Choroid plexus epithelial cell (primary cell): ENCODE measurements at places on chromosomes 13 and 19.
A peak's percentile ranks its signal among the peaks of the same experiment; 100 is the strongest.

GRCh38 chr13:52931539-52932431, 83.3 kb upstream of the PCDH8 start:
- no peak for DNase-seq

DNA sequence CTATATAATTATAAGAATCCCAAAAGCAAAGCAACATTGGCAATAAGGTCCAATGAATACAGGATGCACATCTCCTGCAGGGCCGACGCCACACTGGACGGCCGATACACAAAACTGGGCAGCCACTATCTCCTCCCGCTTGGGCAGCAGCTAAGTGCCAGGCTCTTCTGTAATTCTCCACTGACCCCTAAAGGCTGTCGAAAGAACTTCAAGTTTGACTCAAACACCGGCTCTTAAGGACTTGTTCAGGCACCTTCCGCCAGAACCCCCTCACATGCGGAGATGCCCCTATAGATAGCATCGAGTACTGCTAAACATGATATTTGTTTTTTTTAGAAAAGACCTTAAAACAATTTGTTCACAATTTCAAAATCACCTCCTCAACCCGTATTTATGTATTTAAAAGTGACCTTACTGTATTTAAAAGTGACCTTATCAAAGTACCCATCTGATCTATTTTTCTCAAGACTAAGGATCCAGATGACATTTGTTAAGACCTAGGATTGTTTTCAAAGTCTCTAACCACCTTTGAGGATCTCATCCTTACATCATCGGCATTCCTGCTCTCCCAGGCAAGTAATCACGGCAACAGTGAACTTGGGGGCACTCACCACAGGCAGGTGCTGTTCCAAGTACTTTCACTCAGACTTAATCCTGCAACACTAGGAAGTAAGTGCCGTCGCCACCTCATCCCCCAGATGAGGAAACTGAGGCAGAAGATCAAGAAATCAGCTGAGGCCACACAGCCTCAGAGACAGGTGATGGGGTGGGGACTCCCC, 77.8 kb downstream of the TUBGCP3 start:
- peak; percentile 83 for DNase-seq

GRCh38 chr13:60756306-60756705, 359.3 kb downstream of the TDRD3 start:
- no peak for DNase-seq

DNA sequence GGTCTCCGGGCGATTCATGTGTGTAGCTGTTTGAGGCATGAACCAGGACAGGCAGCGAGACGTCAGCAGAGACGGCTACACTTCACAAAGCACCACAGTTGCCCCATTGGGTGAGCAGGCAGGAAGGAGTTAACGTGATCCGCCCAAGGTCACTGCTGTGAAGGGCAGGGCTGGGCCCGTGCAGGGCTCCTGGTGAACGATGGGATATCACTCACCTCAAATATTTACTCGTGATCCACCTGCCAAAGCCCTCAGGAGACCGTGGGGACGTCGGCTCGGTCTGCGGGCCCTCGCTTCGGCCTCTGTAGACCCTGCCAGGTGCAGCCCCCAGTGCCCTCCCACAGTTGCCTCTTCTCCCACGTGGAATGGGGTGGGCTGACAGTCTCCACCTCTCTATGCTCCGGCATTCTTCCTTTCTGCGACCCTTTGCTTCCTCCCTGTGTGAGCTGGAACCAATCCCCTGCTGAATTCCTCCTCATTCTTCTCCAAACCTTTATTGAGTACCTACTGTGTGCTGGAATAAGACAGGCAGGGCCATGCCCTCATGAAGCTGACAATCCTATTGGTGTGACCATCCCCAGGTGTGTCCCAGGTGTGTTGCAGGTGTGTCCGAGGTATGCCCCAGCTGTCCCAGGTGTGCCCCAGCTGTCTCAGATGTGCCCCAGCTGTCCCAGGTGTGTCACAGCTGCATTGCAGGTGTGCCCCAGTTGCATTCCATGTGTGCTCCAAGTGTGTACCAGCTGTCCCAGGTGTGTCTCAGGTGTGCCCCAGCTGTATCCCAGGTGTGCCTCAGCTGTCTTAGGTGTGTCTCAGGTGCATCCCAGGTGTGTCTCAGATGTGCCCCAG, 2.0 kb upstream of the GRK1 start:
- DNase-seq, result no peak

DNA sequence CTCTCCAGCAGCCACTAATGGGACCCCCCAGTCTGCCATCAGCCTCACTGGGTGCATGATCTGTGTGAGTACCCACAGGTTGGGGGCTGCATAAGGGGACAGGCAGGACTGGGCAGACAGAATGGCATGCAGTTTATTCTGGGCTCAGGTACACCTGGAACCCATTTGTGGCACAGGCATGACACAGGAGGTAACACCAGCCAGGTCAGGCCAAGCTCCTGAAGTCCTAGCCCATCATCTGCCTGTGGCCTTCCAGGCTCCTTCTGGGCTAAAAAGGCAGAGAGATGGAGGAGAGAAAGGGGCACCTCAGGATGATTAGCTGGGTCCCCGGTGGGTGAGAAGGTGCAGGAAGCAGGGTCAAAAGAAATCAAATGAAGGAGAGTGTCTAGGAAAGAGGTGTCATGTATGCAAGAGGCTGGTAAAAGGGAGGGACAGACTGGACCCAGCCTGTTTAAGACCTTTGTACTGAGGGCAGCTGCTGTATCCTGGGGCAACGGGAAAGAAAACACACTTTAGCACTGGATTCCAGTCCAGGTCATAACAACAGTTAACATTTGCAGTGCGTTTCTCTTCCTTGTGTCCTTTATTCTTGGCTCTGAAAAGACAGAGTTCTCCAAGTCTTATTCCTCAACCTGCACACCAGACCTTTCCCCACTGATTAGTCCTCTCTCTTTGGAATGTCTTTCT, 20.2 kb upstream of the DGKH start:
- DNase-seq, result peak; percentile 22

GRCh38 chr13:60412909-60413616, 16.0 kb downstream of the TDRD3 start:
- DNase-seq, result no peak

DNA sequence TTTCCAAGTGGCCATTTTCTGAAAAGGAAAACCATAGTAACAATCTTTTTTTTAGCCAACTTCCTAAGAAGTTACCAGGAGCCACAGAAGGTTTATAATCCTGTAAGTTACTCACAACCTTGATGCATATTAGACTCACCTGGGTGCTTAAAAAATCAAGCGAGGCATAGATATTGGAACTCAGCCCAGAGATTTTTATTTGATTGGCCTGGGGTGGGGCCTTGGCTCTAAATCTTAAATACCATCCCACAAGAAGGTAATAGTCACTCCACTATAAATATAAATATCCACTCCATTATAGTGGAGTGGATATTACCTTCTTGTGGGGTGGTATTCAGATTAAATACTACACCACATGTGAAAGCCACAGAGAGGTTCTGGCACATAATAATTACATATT, 429.6 kb downstream of the RFC3 start:
- no peak for DNase-seq

DNA sequence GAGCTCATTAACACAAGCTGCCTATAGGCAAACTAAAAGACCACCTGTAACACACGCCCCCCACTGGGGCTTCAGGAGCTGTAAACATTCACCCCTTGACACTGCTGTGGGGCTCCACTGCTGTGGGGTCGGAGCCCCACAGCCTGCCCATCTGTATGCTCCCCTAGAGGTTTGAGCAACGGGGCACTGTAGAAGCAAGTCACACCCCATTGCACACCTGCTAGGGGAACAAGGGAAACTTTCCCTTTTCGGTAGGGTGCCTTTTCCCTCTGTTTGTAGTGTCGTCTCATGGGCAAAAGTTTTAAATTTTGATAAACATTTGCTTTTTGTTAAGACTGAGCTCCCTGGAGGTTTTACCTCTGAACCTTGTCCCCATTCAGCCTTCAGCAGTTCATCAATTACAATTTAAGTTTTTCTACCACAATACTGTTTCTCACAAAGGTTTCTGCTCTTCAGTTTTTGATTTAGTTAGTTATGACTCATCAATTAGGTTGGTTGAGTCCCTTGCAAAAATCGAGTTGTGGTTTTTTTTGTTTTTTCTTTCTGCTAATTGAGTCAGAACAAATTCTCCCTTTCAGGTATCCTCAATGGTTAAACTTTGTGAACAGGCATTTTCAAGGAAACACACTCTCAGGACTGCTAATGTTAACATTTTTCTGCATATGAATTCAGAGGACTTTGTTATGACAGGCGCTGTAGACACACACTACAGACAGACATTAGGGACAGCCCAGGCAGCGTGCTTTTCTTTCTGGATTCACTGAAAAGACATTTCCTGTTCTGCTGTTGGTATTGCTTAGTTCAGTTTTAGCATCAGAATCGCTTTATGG, 35.1 kb downstream of the ZNF433 start:
- DNase-seq, result peak; percentile 15

- DNase-seq, result no peak
Measured at GRCh38 chr19:6691342-6691741, 21.4 kb upstream of the TNFSF14 start.

GRCh38 chr13:42396501-42396900, 124.5 kb downstream of the AKAP11 start:
- DNase-seq, result no peak

GRCh38 chr19:4575267-4576015, 16.0 kb upstream of the SEMA6B start:
- peak; percentile 99 for DNase-seq

GRCh38 chr13:27194895-27195764, 23.5 kb upstream of the USP12 start:
- peak; percentile 79 for DNase-seq

- DNase-seq, result no peak
Measured at GRCh38 chr13:108020027-108020426, 195.3 kb downstream of the LIG4 start.

- DNase-seq, result no peak
Measured at GRCh38 chr13:77878190-77878589, 40.4 kb downstream of the EDNRB start.

DNA sequence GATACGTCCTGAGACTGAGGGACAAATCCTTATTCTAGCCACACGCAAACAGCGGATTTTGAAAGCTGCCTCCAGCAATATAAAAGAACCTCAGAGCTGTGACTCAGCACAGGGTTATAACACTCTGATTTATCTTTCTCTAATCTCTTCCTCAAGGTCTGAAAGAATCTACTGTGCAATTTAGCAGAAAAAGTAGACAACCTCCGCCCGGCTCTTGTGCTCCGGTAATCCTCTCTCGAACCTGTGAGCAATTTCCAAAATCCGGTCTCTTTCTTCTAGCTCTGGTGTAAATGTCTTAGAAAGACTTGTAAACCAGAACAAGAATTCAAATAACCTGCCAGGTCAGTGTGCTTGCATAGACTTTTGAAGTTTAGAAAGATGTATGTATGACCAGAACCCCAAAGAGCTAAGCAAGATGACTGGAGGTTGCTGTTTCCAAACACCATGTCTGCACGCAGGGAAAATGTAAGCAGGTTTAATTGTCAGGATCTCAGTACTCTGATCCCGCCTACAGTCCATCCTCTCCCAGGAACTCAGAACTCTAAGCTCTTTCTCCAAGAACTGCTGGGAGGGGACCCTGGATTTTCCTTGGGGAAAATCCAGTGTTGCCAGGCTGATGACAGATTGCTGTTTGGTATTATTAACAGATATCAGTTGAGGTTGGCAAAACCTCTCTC, 338.1 kb downstream of the RFC3 start:
- DNase-seq, result peak; percentile 57

- DNase-seq, result peak; percentile 44
Measured at GRCh38 chr19:38263689-38264485, 486 bp upstream of the SPINT2 start.

GRCh38 chr13:23979361-23980159, 82.3 kb upstream of the C1QTNF9B start:
- peak; percentile 96 for DNase-seq

DNA sequence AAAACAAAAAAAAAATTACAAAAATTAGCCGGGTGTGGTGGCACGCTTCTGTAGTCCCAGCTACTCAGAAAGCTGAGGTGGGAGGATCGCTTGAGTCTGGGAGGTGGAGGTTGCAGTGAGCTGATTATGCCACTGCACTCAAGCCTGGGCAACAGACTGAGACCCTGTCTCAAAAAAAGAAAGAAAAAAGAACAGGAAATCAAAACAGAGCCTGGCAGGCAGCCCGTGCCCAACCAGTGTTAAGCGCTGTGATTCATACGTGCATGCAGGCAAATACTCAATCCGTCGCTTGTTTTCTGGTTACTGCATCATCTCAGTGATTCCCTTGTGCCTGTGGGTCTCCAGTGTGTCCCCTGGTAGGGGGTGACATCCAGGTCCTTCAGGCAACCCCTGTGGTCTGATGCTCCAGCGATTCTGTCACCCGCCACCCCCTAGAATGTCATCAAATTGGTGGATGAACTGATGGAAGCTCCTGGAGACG, 18.1 kb downstream of the DDX39A start:
- DNase-seq, result no peak

DNA sequence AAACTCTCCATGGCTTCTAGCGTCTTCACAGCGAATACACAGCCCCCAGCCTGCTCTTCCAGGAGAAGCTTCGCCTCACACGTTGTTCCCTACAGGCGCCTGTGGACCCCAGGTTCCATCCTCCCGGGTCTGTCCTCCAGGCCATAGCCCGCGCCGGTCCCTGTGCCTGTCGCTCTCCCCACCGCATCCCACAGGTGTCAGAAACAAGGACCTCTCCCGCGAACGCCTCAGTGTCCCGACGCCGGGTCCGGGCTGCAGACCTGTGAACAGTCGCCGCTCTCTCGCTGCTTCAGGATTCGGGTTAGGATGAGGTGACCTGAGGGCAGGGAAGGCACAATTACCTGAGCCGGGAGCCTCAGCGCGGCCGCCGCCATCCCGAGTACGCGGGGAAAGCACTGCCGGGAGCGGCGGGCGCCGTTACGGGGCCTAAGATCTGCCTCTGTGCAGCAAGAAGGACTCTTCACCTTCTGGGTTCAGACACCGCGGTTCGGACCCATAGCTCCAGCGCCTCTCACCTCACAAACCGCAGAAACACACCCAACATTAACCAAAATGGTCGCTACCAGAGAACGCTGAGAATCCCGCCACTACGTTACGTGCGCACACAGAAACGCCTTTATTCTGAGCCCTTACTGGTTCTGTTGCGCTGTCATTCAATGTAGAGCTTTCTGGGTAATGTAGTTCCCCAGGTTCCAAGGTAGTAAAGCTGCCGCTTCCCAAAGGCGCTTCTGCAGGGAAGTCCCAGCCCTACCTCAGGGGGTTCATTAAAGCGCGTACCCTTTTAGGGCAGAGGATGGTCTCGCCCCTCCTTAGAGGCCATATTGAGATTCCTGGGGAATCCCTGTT, at the start of gene ZNF418:
ZNF418 (minus strand) TSS at position 583 of the 846 bp plus-strand sequence. CDS start 1,580 bp downstream, outside the sequence.
- peak; percentile 91 for DNase-seq

GRCh38 chr19:2042485-2043250, 8.4 kb downstream of the MKNK2 start:
- no peak for DNase-seq

DNA sequence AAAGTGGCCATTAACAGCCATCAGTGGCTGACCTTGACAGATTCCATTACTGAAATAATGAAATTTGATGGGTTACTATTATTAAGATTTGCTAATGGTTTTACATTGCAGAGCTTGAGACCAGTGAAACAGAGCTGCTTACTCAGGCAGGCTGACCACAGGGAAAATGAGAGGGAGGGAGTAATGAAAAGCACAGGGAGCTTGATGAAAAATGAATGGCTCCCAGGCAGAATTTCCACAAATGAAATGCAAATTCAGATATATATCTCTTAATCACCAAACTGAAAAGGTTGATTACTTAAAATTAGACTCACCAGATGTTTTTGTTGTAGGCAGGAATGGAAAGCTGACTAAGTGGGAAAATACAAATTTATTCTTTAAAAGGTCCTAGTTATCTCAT, 36.1 kb downstream of the HTR2A start:
- no peak for DNase-seq

- DNase-seq, result peak; percentile 57
Measured at GRCh38 chr13:50636007-50636704, 207.3 kb downstream of the DLEU7 start.
